ENCODE measurements at places on chromosomes 3 and 15.

DNA sequence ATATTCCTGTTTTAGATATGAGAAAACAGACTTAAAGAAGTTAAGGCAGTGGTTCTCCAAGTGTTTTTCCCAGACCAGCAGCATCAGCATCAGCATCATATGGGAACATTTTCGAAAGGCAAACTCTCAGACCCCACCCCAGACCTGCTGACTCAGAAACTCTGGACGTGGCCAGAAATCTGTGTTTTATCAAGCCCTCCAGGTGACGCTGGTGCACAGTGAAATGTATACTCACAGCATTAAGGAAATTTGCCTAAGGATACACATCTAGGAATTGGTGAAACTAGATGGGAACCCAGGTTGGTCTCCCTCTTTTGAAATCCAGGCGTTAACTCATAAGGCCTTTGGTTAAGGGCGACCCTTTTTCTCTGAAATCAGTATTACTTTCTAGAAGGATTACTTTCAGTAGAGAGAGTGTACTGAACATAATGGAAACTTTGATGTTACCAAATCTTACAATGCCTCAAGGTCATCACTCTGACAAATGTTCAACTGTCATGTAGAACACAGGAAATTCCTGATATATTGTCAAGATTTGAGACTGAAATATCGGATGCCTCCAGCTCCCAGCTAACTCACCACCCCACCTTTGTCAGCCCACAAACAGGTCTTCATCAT, 910.2 kb downstream of the ROBO1 start:
- DNase-seq: no peak

GRCh38 chr15:48389691-48390143, 58.5 kb downstream of the DUT start:
- DNase-seq: no peak

DNA sequence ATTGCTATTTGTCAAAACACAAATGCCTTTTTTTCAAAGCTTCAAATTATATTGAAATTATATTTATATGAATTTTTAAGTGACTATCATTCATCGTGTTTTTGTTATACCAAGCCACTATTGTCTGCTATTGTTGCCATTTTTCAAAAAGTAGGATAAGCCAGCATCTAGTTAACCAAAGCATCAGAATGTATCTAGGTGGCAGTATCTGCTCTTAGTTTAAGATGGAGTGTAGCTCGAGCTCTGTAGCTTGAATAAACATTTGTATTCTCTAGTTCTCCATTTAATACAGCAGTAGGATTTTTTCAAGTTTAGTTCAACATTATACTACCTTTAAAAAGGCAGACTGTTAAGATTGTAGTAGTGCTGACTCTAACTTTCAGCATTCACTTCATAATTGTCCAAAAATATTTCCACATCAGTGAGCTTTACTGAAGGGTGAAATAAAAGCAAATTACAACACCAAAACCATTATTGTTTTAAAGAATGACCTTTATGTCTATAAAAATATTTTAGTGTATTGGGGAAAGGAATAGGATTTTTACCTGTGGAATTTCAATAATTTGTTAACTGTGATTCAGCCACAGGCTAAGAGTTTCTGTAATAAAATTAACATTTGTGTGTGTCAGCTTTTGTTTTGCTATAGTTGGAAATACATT, 19.6 kb upstream of the C15orf61 start:
- no peak for DNase-seq

DNA sequence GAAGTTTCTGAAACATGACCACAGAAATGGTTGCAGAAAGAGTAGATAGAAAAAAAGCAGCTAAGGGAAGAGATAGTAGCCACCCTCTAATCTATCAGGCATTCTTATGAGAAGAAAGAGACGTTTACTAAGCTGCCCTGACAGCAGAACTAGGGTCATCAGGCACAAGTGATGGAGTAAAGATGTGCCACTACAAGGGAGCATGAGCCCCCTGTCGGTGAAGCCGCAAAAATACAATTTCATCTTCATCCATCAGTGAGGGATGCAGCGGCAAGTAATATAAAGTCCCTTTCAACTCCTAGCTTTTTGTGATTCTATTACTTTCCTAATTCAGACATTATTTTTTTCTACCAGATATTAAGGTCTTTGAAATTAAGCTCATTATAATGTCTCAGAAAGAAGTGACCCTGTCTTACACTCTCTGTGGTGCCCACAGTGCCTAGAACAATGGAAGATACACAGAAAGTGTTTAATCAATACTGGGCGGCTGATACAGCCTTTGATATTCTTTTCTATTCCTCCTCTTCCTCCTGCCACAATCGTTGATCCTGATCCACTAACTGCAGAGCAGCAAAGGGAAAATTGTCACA, 651.6 kb downstream of the NTRK3 start:
- no peak for DNase-seq

- DNase-seq: no peak
These were observed 654 bp upstream of the C3orf38 start for GRCh38 chr3:88149101-88149508.

DNA sequence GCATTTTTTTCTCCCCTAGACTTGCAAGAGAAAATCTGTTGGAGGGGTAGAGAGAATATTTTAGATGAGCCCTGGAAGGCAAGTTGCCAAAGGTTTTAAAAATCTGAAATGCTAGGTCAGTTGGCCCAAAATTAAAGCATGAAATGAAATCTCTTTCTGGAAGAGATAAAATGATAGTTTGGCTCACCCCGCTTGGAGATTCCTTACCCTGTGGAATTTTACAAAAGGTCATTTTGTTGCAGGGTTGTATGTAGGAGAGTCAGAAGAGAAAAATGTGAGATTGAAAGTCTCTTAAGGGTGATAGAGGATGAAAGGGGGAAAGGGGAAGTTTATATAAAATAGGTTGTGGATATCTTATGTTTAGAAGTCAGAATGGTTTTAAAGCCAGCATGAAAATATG, 277.8 kb downstream of the CD47 start:
- no peak for DNase-seq

DNA sequence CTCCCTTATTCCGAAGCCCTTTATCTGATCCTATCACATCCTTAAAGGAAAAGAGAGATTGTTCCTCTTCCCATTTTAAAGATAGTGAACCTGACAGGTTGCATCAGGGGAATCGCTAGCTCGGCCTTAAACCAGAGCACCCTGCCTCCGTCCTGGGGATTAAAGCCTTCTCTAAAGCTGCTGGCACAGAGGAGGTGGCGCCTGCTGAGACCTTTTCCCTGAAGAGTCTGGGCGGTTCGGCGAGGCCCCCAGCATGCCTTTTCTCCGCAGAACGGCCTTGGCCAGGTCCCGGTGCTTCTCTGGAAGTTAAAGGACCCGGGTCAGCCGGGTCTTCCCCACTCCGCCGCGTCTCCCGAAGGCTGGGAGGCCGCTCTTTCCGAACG, 593 bp downstream of the FAM219B start:
- no peak for DNase-seq

DNA sequence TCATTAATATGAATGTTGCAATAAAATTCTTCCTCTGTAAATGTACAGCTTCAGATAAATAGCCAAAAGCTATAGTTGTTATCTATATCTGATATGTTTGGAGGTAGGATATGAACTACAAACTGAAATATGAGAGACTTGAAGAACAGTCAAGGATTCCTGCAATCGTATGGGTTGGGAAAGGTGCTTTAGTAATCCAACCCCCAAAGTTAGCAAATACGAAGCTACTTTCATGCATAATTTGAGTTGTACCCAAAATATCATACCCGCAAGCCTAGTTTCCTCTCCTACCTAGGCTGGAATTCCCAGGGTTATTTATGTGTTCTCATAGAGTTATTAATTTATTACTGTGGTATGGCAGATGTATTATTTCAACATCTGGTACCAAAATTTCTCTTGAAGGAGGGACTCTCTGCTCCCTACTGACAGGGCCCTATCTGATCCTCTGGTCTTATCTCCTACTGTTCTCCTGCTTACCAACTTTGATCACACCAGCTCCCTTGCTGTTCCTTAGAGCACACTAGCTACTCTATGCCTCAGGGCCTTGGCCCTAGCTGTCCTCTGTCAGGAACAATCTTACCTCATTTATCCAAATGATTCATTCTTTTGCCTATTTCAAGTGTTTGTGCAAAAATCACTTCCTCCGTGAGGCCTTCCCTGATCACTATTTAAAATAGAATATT, 140.4 kb upstream of the CCDC54 start:
- DNase-seq: no peak

GRCh38 chr3:131586277-131586676, 83.5 kb upstream of the MRPL3 start:
- no peak for DNase-seq

GRCh38 chr15:93366387-93367100, 277.5 kb upstream of the RGMA start:
- no peak for DNase-seq

GRCh38 chr15:33152502-33153109, 41.9 kb downstream of the FMN1 start:
- DNase-seq: no peak

GRCh38 chr3:47323431-47324277, 40.9 kb downstream of the KLHL18 start:
- no peak for DNase-seq

- DNase-seq: no peak
These were observed 65.9 kb upstream of the RPL32 start for GRCh38 chr3:12907296-12907695.

DNA sequence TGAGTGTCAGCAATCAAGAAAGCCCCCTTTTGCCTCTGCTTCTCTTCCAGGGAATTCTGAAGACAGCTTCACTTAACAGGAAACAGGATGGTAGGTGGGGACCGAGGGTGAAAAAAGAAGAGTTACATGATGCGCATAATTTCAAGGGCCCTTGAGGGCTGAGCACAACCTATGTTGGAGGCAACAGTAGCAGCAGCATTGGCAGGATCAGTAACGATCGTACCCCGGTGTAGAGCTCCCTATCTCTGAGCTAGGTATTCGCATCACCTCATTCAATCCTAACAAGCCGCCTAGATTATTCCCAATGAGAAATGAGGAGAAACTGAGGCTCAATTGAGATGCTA, 432 bp upstream of the RAD54L2 start:
- no peak for DNase-seq

DNA sequence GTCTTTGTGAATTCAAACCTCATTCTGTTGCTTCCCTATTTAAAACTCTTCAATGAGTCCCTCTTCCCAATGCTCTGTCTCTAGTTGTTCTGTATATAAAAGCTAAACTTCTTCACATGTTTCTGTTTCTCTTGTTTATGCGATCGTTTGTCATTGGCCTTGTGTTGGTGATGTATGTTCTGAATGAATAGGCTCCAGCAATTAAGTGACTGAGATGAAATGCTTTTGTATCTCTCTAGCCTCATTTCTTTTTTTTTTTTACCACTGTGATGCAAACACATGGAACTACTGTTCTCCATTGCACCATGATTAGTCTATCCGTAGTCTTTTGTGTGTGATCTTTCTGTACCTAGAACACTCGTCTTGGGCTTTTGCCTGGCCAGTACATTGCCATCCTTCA, 380.5 kb upstream of the TPRG1 start:
- DNase-seq: no peak

- no peak for DNase-seq
These were observed 7.5 kb downstream of the UNC45A start for GRCh38 chr15:90942354-90943120.

DNA sequence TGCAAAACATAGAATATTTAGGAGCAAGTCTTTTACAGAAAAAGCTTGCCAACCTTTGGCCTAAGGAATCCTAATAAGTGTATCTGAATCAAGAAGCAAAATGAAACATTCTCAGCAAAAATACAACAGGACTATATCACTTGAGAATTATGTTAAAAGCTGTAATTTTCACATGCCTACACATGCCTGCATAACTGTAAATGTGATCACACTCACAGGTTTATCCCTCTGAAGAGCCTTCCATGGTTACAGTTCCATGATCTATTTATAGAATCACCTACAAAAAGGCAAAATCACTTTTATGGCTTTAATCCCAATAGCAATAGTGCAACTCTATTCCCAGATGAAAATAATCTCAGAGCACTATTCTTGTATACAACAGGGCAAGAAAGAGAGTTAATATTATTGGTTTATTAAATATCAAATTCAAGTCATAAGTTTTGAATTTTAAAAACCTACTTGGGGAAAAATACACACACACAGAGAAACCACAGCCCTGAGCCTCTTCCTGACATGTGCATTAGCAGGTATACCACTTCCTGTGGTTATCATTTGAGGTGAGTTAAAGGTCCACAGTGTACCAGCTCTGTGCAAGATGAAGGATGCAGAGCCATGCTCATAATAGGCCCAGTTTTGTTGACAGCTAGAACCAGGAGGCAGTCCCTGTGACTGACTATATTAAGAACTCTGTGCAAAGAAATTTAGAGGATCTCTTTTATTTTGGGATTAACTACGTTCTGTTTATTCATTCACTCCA, 252.5 kb upstream of the TGFBR2 start:
- no peak for DNase-seq

DNA sequence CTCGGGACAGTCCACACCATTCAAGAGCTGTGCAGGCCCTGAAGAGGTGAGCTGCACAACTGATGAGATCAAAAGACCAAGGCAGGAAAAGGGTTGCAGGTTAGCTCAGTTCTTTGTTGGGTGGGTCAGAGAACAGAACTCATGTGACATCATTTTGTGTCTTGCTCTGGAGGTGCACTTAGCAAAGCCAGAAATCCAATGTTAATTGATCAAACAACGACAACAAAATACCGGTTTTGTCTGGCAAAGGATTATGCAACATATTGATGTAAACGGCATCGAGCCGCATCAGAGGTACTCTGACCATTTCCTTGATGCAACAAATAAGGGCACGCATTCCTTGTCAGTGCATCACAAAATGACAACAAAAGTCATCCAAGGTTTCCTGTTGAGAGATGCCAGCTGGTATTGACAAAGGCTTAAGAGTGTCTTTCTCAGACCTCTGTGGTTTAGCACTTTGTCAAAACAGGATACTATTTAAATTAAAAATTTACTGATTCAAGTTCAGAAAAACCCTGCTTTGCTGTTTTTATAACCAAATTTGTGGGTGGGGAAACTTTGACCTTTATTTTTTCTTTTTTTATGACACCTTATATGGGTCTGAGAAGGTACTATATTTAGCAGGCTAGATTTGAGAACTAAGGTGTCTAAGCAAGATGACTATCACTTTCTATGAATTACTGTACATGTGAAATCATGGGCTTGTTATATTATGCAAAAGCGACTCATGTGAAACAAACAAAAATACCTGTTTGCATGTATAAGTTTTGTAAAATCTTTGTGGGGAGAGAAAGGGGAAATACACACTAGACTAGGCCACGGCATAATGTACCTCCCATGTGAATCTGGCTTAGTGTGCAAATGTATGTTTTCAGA, 496.1 kb downstream of the FOXP1 start:
- DNase-seq: no peak
